ENCODE measurements at places on chromosomes 12 and 14.

- no peak for DNase-seq
Observed at GRCh38 chr12:6328945-6329702, 12.8 kb downstream of the TNFRSF1A start.

DNA sequence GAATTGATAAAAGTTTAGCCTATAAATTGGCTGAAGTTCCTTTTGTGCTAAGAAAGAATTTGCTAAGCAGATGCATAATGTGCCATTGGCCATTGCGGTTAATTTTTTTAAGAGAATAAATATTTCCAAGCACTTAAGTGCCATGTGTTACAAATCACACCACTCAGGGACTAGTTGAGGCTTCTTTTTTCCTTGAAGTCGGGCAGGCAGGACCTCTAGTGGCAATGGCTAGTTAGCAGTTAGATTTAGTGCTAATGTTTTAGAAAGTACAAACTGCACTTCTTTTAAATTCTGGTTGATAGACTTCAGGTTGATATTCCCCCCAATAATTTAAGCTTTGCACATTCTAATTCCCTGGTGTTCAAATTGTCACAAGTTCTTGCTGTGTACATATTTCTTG, 294.3 kb downstream of the APAF1 start:
- DNase-seq: peak; percentile 52

GRCh38 chr12:1927751-1928351, 9.4 kb upstream of the CACNA2D4 start:
- DNase-seq: no peak

GRCh38 chr14:101250336-101250947, 310.9 kb upstream of the DIO3 start:
- no peak for DNase-seq

DNA sequence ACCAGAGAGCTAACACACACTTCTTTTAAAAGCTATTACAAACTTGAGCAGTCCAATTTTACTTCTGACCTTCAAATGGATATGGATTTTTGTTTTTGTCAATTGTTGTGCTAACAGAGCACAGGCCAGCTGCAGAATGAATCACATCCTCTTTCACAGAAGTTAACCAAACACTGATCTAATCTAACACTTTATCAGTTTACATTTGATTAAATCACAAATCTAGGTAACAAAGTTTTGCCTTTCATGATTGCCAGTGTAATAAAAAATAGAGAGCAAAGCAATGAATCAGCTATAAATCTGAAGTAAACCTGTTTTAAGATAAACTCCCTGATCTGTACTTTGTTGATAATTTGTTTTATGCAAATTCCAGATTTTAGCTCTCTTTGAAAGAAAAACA, 273.1 kb upstream of the RGS6 start:
- no peak for DNase-seq

GRCh38 chr12:82874945-82875344, 188.2 kb downstream of the TMTC2 start:
- DNase-seq: no peak

GRCh38 chr14:104694991-104695659, 5.7 kb downstream of the INF2 start:
- no peak for DNase-seq

GRCh38 chr12:40575987-40576386, 116.3 kb upstream of the CNTN1 start:
- DNase-seq: no peak

GRCh38 chr12:97650242-97650641, 187.6 kb downstream of the RMST start:
- DNase-seq: peak; percentile 55

GRCh38 chr12:99138393-99138792, 493.3 kb downstream of the APAF1 start:
- DNase-seq: no peak

DNA sequence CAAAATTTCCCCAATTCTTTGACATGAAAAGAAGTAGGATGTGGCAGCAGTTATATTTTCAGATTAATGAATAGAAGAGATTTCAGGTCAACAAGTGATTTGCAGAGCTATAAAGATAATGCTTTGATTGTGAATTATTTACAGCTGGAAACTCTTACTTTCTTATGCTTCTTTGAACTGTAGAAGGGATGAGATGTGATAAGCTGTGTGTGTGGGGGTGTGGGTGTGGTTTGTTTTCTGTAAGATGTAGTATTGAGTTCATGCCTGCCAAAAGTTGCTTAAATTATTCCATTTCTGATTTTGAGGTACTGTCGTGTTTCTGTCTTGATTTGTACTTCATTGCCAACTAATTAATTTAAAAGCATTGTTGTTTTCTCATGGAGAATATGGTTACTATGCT, 22.7 kb downstream of the AEBP2 start:
- no peak for DNase-seq

- no peak for DNase-seq
Observed at GRCh38 chr12:19302100-19302640, 137.1 kb upstream of the AEBP2 start.

DNA sequence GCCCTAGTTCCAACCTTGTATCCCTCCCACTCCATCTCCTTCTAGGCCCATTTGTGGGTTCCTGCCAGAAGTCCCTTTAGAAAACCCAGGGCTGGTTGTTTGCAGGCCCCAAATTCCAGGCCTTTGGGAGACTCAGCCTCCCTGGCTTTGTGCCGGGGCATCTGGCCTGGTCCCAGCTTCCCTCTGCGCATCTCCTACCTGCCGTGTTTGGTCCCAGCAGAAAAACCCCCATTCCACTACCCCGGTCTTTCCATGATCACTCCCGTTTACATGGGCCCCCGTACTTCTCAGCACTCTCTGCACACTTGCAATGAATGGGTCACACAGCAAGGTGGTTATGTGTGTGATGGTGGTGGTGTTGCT, 15.3 kb downstream of the KMT5A start:
- DNase-seq: no peak

GRCh38 chr14:58769011-58769643, 131.4 kb downstream of the DACT1 start:
- DNase-seq: no peak

DNA sequence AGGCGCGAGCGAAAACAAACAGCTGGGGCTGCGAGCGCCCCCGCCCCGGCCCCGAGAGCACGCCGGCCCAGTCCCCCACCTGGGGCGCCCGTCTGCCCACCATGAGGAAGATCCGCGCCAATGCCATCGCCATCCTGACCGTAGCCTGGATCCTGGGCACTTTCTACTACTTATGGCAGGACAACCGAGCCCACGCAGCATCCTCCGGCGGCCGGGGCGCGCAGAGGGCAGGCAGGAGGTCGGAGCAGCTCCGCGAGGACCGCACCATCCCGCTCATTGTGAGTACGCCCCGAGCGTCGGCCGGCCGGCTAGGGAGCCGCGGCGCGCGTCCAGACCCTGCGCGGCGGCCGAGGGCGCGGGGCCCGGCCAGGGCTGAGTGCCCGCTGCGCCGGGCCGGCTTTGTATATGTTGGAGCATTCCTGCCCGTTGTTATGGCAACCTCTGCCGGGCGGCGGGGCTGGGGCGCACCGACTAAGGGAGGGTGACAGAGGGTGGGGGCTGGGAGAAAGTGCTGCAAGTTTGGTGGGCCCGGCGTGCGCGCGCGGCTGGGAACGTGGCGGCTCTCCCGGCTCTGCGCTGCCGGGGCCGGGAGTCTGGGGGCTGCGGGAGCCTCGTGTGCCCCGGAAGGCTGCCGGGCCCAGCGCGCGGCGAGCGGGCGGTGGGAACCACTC, 367 bp downstream of the GALNT16 start:
- DNase-seq: peak; percentile 28

DNA sequence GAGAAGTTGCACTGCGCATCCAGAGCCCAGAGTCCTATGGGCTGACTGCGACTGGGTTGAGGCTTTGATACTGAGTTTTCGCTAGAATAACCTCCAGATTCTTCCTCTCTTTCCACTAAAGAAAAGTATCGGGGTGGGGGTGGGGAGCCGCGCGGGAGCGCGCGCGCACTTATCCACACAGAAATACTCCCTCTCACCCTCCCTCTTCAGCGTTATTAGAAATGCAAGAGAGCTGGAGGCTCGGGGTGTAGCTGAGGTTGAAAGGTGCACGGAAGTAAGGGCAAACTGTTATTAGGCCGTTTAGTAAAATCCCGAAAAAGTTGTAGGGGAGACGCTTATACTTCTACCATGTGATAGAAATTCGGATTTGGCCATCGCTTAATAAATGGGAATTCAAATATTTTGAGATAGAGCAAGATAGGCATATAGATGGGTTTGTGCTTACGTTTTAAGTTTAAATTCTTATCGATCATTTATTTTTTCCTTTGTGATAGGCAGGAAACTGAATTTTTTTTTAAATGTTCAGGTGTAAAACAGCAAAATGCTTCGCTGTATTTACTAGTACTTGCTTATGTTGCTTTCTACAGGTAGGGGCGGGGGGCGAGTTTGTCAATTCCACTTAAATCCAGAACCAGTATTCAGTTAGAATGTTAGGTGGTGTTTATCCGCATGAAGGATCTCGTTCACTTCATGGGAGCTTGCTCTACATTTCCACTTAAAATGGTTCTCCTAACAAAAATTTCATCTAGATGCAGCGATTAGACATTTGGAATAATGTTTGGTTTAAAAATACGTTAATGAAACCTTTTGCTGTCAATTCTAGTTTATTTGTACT, 1.1 kb downstream of the ARHGAP5 start:
- peak; percentile 43 for DNase-seq

- peak; percentile 35 for DNase-seq
Observed at GRCh38 chr14:67137744-67138371, 51.4 kb upstream of the GARIN2 start.

DNA sequence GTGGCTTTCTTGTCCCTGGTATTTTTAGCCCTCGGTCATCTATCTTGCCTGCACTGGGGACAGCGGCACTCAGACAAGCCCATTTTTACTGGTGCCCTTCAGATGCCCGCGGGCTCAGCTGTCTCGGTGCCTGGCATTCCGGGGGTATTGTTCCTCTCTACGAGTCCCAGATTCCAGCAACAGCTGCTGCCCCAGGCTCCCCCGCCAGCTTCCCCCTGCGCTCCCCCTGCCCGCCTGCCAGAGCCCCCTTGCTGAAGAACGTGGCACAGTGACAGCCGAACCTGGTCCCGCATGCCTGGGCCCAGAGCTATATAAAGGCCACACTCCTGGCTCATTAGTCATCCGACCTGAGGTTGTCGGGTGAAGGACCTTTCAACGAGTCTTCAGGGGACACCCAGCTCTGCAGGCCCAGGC, 10.9 kb upstream of the MYL2 start:
- no peak for DNase-seq

- DNase-seq: peak; percentile 20
Observed at GRCh38 chr12:106774808-106775524, 484 bp downstream of the RIC8B start.

DNA sequence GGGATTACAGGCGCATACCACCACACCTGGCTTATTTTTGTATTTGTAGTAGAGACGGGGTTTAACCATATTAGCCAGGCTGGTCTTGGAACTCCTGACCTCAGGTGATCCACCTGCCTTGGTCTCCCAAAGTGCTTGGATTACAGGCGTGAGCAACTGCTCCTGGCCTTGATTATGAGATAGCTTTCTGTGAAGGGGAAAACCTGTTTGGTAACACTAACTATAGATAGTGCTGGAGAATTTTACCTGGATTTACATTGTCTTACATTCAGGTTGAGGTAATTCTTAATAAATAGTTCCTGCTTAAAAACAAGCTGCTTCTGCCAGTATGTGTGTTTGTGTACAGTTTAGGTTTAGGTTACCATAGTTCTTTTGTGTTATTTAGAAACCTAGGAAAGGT, 77.1 kb downstream of the MON2 start:
- no peak for DNase-seq

- no peak for DNase-seq
Observed at GRCh38 chr14:95018821-95019220, 138.5 kb downstream of the DICER1 start.
